ENCODE measurements at places on chromosomes 5 and 9.
A peak's percentile ranks its signal among the peaks of the same experiment; 100 is the strongest.

GRCh38 chr9:105024529-105024928 lies 96.6 kb upstream of the ABCA1 start:
- DNase-seq, result no peak

GRCh38 chr5:26645659-26646058 lies 392.7 kb downstream of the CDH9 start:
- no peak for DNase-seq

DNA sequence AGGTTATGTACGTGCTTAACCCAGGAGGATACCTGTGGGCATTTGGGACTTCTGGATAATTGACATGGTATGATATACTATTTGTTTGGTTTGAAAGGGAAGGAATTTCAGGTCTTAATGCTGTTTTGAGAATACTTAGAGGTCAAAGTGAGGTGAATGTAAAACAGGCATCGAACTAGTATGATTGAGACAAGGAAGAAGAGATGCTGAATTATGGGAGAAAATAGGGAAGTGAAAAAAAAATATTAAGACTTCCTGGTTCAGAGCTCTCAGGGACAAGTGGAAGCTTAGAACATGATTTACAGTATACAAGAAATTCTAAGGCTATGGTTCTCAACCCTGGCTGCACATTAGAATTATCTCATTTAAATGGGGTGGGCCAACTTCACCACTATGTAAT lies 115.3 kb downstream of the CD180 start:
- no peak for DNase-seq

GRCh38 chr5:92371889-92372235 lies 988.7 kb upstream of the ARRDC3 start:
- no peak for DNase-seq

DNA sequence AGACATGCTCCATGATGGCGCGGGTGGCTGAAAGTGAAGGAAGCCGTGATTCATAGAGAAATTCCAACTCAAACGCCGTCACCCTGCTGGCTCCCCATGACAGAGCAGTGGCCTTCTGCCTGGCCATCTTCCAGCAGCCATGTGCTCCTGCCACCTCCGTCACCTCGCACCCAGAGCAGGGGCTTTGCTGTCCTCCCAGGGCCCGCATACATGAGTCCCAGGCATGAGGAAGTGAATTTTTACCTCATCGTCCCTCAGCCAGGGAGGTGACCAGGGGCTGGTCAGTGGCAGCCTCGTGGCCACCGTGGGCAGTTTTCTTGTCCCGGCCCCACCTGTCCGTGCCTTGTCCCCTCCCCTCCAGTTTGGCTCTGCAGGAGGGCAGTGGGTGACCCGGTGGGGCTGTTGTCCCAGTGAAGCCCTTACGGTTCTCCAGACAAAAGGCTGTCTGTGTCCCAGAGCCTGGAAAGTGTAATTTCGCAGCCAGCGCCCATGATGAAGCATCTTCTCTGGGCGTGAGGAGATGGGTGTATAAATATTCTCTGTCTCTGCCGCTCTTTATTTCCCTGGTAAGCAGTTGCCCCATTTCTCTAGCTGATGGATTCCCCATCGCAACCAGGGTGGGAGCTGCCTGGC lies 124.0 kb upstream of the LMX1B start:
- DNase-seq, result no peak

- no peak for DNase-seq
Observed at GRCh38 chr5:109411627-109412026, 1.9 kb upstream of the PJA2 start.

- peak; percentile 40 for DNase-seq
Observed at GRCh38 chr5:17190242-17190778, 27.1 kb upstream of the BASP1 start.

GRCh38 chr5:60611099-60611740 lies 88.7 kb downstream of the DEPDC1B start:
- no peak for DNase-seq

DNA sequence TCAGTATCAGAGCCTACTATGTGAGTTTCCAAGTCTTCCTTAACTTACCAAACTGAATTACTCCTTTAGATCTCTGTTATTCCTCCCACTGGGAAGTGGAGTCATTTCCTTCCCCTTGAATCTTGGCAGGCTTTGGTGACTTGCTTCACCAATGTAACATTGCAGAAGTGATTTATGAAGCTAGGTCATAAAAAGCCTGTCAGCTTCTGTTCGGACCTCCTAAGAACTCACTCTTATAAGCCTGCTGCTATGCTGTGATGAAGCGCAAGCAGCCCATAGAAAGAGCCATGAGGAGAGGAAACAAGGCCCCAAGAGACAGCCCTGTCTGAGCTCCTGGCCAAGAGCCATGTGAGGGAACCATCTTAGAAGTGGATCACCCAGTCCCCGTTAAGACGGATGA lies 14.2 kb upstream of the FOXB2 start:
- no peak for DNase-seq

- DNase-seq, result no peak
Observed at GRCh38 chr5:2374703-2375102, 376.8 kb downstream of the IRX2 start.

GRCh38 chr5:63085561-63085960 lies 506.9 kb downstream of the LRRC70 start:
- no peak for DNase-seq

DNA sequence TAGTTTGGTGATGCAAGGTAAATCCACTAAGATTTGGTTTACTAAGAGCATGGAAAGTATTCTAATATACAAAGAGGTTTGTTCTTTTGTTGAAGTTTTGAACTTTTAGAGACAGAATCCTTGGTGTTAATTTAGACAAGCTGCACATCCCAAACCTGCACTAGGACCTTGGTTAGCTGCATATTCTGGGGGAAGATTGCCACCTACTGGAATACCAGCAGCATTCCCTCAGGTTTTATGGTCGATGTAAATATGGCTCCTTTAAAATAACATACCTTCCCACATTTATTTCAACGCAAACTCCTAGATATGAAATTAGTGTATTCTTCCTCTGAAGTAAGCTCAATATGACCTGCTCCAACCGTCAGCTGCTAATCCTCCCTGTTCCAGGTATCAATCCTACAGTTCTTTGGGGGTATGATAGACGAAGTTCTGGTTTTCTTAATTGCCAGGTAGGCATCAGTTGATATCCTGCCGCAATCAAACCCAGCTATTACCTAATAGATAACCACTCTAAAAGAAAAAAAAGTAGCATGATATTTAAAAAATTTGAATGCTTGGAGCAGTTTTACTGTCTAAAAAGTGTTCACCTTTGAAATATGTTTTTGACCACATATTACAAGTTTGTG lies 624.1 kb downstream of the ISL1 start:
- peak; percentile 1 for DNase-seq

DNA sequence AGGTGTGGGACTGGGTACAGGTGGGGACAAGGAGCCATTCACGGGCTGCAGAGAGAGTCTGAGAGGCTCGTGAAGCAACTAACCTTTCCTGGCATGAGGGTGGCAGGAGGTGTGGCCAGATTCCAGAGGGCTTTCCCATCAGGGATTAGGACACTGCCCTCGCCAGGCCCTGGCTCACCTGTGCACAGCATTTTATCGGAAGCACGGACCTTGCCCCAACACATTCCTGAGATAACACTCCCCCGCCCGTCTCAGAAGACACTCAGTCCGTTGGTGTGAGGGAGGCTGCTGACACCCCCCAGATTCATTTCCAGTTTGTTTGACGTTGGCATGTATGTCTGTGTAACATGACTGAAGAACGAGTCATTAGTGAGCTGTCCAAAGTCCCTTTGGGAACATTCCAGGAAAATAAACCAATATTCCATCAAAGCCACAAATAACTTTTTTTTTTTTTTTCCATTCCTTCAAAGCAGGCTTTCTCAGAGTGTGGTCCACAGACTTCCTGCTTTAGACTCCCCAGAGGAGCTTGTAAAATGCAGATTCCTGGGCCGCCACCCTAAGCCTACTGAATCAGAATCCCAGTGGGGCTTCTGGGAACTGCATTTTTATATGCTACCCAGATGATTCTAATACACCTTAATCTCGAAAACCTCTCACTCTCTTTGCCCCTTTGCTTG lies 23.4 kb downstream of the WWC1 start:
- DNase-seq, result no peak

DNA sequence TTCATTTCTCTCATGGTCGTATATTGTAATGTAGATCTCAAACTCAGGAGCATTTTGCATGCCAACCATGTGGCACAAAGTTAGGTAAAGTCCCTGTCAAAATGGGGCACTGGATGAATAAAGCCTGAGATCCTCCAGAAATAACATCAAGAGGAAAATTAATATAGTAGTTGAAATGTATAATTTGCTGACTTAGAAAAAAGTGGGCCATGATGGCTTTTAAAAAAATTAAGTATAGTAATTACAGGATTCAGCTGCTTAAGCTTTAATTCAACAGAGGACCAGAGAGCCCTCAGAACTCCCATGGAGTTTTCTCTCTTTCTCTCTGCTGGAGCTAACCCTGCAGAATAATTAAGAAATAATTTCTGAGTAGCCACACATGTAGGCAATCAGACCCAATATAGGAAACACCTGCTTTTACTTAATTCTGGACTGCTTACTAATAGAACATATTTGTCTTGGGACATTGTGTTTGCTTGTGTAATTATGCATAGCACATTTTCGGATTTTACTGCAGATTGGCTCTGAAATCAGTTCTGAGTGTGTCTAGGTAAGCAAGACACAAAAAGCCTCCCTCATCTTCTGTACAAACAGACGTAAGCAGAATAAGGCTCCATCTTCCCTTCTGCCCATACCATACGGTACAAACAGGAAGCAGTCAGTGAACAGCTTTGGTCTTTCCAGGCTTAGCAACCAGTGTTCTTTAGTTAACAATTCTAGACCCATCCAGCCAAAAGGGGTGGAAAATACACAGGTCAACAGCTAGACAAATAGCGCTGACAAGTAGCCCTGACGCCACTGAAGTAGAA lies 26.5 kb upstream of the PCSK1 start:
- no peak for DNase-seq

DNA sequence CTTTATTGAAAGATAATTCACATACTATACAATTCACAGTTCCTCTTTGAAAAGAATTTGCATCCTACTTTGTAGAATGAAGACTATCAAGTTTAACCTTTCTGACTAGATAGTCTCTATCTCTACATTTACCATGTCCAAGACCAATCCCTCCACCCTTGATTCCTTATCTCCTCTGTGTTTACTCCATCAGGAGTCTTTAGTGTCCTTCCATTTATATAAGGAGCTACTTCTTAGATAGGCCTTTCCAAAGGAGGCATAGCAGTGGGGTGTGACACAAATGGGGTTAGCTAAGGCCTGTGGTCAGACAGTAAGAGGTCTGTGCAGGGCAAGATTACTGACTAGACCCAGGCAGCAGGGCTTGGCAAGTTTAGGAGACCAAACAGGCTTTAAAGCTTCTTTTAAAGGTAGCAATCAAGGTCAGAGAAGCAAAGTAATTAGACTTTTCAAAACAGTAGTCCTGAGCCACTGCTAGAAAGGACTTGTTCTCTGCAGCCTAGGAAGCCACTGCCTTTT lies 11.1 kb upstream of the DMXL1 start:
- DNase-seq, result no peak

DNA sequence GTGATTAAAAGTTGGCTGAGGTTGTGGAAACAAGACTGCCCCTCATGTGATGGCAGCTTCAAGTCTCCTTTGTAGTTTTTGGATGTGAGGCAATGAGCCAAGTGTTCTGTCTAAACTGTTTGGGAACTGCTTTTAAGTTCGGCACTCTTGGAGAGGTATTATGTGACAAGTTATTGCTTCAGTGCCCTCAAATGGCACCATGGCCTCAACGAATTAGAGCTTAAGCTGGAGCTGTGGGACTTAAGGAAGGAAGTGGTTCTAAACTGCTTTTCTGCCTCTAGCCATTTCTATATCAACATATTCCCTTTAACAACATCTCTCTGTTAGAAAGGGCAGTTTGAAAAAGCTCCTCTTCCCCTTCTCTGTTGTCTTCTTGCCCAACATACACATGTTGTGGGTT lies 227.7 kb downstream of the RFK start:
- DNase-seq, result no peak

DNA sequence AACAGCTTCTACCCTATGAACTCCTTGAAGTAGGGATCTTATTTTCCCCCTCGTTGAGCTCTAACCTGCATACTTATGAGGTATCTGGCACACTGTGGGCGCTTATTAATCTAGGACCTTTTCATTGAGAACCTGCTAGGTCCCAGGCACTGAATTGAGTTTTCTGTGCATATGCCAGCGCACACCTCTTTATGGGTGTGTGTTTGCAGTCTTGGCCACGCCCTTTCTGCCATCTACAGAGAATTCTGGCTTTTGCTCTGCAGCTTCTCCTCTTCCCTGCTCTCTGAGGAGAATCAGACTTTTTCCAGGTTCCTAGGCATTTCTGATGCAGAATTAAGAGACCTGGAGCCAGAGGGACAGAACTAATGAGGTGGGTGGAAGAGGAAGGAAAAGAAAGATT lies 25.4 kb upstream of the SSBP2 start:
- DNase-seq, result no peak

DNA sequence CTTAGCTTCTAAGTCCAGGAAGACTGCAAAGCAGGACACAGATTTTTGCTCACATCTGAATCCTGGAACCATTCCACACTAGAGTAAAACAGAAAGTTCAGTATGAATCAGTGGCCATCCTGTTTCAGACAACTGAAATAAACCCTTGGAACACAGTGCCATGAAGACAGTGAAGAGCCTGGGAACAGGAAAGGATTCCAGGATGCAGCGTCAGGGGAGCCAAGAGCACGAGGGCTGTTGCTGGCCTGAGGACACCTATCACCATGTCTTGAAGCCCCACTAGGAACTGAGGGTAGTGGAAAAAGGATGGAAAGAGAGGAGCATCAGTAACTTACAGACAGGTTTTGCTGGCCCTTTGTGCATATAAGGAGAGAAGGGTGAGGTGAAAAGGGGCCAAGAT lies 115.3 kb upstream of the FSTL4 start:
- DNase-seq, result no peak

- no peak for DNase-seq
Observed at GRCh38 chr9:21322911-21323461, 12.2 kb downstream of the KLHL9 start.

DNA sequence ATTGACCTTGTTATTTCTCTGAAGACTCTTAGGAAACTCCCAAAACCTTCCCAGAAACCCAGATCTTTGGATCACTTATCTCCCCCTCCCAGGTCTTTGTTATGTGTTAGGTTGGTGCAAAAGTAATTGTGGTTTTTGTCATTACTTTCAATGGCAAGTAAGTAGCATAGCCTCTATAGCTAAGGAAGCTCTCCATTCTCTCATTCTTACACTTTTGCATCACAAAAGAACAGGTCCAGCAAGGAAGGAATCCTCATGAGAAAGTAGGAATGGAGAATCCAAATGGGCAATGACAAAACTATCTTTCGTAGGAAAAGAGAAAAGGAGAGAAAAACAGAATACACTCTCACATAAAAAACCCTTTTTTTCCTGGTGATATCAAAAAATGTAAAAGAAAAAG lies 81.3 kb upstream of the ELAVL2 start:
- no peak for DNase-seq

DNA sequence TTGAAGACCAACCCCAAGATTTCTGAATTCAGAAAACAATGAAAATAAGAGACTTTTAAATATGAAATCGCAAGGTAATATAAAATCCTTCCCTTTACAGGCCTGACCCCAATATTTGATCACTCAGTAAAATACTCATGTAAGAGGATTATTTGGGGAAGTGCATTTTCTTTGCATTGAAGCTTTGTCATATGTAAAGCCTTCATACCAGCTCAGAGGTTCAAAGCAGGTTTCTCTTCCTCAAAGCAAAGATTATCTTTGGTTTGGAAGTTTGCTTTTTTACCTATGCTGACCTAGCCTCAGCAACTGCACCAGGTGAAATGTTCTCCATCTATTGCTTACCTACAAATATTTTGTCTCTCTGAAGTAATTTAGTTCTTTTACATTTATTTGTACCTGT lies 106.5 kb upstream of the PARP8 start:
- DNase-seq, result no peak

All from NCI-H526 treated with DMSO at 0.1 percent for 48 hours (cell line).